ENCODE measurements at places on chromosomes 6 and 20.

- no peak overlapping the region for H3K27ac ChIP-seq
- H3K4me3 ChIP-seq, result no peak overlapping the region
- DNase-seq, result no peak
- peaks cover 3% of the 10 kb centered on the region for H3K27me3 ChIP-seq
- no peaks in the 10 kb centered on the region for H3K4me1 ChIP-seq
- no peaks in the 10 kb centered on the region for H3K36me3 ChIP-seq
Observed at GRCh38 chr6:73964241-73964854, 268.3 kb downstream of the CD109 start.

- DNase-seq, result no peak
- peaks cover 49% of the 10 kb centered on the region for H3K4me1 ChIP-seq
- H3K4me3 ChIP-seq, result no peak overlapping the region
- no peaks in the 10 kb centered on the region for H3K36me3 ChIP-seq
- no peak overlapping the region for H3K27ac ChIP-seq
Observed at GRCh38 chr6:105646391-105646867, 243.5 kb upstream of the PREP start.

DNA sequence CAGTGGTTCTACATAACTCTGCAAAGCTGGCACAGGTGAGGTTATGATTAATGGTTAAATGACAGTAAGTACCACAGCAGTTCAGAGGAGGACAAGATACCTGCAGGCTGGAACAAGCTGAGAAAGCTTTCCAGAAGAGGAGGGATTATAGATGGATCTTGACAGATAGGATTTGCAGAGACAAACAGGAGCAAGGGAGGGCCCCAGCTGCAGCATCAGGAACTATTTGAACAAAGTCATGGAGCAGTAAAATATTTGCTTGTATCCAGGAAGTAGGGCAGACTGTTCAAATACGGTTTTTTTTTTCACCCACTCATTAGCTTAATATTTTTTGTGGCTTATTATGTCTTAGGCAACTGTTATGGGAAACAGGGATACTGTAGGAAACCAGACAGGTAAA, 144.4 kb upstream of the MAN1A1 start:
- no peaks in the 10 kb centered on the region for H3K27me3 ChIP-seq
- no peak overlapping the region for H3K4me3 ChIP-seq
- DNase-seq, result no peak
- H3K27ac ChIP-seq, result peak overlapping the region; percentile 70
- peaks cover 19% of the 10 kb centered on the region for H3K36me3 ChIP-seq

- DNase-seq, result no peak
- H3K36me3 ChIP-seq, result no peaks in the 10 kb centered on the region
- H3K27me3 ChIP-seq, result no peaks in the 10 kb centered on the region
Observed at GRCh38 chr6:15336900-15337560, 91.2 kb downstream of the JARID2 start.

DNA sequence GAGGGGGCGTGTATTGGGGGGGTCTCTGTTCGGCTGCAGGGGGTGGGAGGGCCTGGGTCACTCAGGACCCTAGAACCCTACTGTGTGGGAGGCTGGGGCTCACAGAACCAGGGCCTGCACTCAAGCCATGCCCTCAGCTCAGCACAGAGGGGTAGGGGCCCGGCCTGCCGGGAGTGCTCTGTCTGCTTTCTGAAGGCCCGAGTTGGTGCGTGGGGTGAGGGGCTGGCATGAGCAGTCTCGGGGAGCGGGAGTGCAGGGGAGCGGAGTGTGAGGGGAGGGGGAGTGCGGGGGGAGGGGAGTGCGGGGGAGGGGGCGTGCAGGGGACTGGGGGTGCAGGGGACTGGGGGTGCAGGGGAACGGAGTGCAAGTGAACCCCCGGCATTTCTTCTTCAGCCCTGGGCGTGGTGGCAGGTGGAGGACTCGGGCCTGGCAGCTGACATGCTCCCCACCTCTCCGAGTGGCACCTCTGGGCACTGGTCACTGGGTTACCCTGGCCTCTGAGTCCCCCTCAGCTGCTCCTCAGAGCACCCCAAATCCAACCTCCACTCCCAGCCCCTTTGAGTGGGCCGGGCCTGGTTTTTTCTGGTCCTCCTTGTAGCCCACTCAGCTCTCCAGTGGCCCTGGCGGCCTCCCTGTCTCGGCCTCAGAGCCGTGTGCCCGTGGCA, 1.0 kb downstream of the COL20A1 start:
- peaks cover 38% of the 10 kb centered on the region for H3K27me3 ChIP-seq
- no peak overlapping the region for H3K27ac ChIP-seq
- H3K4me1 ChIP-seq, result peaks cover 5% of the 10 kb centered on the region
- no peak for DNase-seq
- H3K36me3 ChIP-seq, result no peaks in the 10 kb centered on the region

DNA sequence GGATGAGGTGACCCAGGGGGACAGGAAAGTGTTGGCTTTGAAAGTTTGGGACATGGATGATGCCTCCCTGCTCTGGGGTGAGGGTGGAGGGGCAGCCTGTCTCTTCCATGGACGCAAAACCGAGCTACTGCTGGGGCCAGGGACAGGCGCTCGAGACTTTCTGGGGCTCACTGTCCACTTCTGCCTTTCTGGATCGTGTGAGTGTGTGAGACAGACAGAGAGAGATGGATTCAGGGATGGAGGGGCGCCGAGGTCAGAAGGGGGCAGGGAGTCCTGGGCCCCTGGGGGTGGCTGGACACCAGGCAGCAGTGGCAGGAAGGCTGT, 78.0 kb upstream of the GATA5 start:
- peak overlapping the region; percentile 8 for H3K4me3 ChIP-seq
- H3K27ac ChIP-seq, result no peak overlapping the region
- no peak for DNase-seq
- peaks cover 28% of the 10 kb centered on the region for H3K27me3 ChIP-seq

DNA sequence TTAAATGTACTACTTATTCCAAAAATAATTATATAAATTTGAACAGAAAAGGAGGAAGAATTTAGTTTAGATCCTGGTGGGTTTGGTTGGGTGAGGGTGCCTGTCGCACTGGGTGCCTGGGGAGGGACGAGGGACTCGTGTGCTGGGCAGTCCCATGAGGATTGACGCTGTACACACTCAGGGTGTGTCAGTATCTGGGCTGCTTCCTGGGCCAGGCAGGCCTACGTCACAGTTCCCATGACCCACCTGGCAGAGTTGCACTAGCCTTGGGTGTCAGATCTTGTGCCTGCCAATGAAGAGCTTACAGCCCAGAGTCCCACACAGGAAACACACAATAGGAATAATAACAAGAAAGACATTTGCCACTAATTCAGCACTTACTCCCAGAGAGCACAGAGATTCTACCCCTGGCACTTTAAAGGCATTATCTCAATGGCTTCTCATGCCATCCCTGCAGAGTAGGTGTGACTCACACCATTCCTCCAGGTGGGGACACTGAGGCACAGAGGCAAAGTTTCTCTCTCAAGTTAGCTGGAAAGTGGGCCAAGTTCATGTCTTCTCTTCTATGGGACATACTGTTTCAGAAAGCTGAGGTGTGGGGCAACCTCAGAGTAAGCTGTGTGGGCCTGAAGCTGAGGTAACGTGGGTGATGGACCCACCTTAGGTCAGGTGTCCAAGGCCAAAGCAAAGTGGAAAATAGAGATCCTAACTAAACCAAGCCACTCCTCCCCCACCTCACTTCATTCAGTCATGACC, 1.3 kb upstream of the SDCBP2 start:
- H3K27ac ChIP-seq, result peak overlapping the region; percentile 9
- H3K27me3 ChIP-seq, result peaks cover 2% of the 10 kb centered on the region
- no peak for DNase-seq

- no peak for DNase-seq
- H3K27me3 ChIP-seq, result peaks cover 41% of the 10 kb centered on the region
- no peaks in the 10 kb centered on the region for H3K36me3 ChIP-seq
- peaks cover 15% of the 10 kb centered on the region for H3K4me1 ChIP-seq
- H3K4me3 ChIP-seq, result no peak overlapping the region
- H3K27ac ChIP-seq, result no peak overlapping the region
Observed at GRCh38 chr6:32888576-32888975, 34.6 kb downstream of the PSMB9 start.

GRCh38 chr6:41548841-41549642, 2.9 kb downstream of the FOXP4 start:
- H3K36me3 ChIP-seq, result peaks cover 36% of the 10 kb centered on the region
- H3K27ac ChIP-seq, result no peak overlapping the region
- no peak for DNase-seq
- peaks cover 82% of the 10 kb centered on the region for H3K4me1 ChIP-seq
- peaks cover 60% of the 10 kb centered on the region for H3K27me3 ChIP-seq
- H3K4me3 ChIP-seq, result peak overlapping the region; percentile 98

- H3K27ac ChIP-seq, result no peak overlapping the region
- H3K27me3 ChIP-seq, result peaks cover 7% of the 10 kb centered on the region
- peaks cover 74% of the 10 kb centered on the region for H3K4me1 ChIP-seq
Observed at GRCh38 chr6:167103041-167103891, 19.6 kb upstream of the CCR6 start.

- no peak for DNase-seq
- peak overlapping the region; percentile 88 for H3K4me3 ChIP-seq
- peaks cover 8% of the 10 kb centered on the region for H3K27me3 ChIP-seq
- H3K4me1 ChIP-seq, result peaks cover 52% of the 10 kb centered on the region
Observed at GRCh38 chr20:3797592-3798372, 1.7 kb downstream of the CDC25B start.

GRCh38 chr20:7231303-7231702, 463.8 kb downstream of the BMP2 start:
- peaks cover 5% of the 10 kb centered on the region for H3K36me3 ChIP-seq
- no peak overlapping the region for H3K27ac ChIP-seq
- H3K4me3 ChIP-seq, result no peak overlapping the region
- H3K27me3 ChIP-seq, result no peaks in the 10 kb centered on the region
- no peak for DNase-seq

DNA sequence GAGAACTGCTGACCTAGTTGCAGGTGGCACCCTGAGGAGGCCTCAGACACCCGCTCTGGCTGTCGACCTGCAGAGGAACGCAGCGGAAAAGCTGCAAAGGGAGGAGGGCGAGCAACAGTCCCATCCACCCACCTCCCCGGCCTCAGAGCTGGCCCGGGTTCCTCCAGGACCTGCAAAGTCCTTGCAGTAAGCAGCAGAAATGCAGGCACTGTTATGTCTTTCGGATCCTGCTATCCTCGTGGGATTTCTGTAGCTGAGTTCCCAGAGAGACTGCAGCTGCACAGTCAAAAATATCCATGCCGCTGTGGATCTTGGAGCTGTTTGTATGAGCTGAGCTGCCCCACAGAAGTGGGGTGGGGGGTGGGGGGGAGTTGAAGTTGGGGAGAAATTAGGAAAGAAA, 251.3 kb downstream of the ANKRD60 start:
- peaks cover 18% of the 10 kb centered on the region for H3K27me3 ChIP-seq
- H3K36me3 ChIP-seq, result no peaks in the 10 kb centered on the region
- no peak for DNase-seq
- no peak overlapping the region for H3K27ac ChIP-seq
